ENCODE measurements at places on chromosomes 13 and 19. TPM values are rescaled to one million over a fixed set of nuclear protein-coding genes. Genes with fewer than 3 reads are reported as not detected.

The RFPL4A gene
- polyA plus RNA-seq, result not detected

GRCh38 chr19:15501596-15501995, 6.7 kb upstream of the CYP4F22 start:
- DNase-seq, result no peak

DNA sequence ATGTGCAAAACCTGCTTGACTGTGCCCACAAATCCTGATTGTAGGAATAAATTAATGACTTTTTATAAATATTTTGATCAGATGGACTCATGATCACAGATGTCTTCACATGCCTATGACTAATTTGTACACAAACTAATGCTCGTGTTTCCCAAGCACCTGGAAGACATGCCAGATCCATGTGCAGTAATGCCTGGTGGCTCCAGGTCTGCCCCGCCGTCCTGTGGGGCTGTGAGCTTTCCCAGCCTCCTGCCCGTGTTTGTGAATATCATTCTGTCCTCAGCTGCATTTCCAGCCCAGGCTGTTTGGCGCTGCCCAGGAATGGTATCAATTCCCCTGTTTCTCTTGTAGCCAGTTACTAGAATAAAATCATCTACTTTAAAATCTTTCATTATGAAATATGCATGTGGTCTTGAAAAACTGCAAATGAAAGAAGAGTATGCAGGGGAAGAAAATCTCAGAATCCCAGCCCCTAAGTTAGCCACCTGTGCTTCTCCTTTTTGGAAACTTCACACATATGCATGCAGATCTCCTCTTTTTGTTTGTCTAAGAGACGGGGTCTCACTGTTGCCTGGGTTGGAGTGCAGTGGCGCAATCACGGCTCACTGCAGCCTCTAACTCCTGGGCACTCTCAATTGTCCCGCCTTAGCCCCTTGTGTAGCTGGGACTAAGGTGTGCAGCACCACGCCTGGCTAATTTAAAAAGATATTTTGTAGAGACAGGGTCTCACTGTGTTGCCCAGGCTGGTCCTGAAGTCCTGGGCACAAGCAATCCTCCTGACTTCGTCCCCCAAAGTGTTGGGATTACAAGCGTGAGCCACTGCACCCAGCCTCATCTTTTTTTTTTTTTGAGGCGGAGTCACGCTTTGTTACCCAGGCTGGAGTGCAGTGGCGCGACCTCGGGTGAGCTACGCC, 6.2 kb downstream of the RPL28 start:
- DNase-seq, result no peak

GRCh38 chr19:29115181-29115580, 97.8 kb downstream of the UQCRFS1 start:
- no peak for DNase-seq

DNA sequence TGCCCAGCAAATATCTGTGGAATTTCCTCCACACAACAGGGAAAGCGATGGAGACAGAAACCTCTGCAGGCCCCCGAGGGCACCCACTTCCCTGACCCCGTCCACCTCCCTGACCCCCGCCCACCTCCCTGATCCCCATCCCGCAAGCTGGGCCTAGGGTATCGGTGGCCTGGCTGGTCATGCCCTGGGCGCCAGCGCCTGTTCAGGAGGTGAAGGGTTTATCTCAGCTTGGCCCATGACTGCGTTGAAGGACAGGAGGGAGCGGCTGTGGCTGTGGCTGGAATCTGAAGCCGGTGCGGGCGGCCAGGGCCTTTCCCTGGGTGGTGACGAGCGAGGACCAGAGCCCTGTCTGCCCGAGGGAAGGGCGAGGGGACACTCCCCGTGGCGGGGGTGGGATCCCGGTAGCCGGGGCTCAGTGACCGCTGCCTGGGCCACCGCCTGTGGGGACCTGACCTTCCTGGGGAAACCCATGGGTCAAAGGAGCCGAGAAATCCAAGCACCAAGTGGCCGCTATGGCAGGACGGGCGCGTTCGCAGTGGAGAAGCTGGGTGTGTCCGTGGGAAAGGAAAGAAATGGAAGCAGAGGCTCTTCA, 20.7 kb downstream of the GAS6 start:
- no peak for DNase-seq
